Mesendoderm (in vitro differentiated cells): ENCODE measurements at places on chromosomes 2 and 18.
A peak's percentile ranks its signal among the peaks of the same experiment; 100 is the strongest.

GRCh38 chr2:241866790-241867645 lies 2.5 kb upstream of the RTP5 start:
- DNase-seq = no peak

GRCh38 chr2:190922376-190922775 lies 41.8 kb downstream of the GLS start:
- DNase-seq = peak; percentile 74

DNA sequence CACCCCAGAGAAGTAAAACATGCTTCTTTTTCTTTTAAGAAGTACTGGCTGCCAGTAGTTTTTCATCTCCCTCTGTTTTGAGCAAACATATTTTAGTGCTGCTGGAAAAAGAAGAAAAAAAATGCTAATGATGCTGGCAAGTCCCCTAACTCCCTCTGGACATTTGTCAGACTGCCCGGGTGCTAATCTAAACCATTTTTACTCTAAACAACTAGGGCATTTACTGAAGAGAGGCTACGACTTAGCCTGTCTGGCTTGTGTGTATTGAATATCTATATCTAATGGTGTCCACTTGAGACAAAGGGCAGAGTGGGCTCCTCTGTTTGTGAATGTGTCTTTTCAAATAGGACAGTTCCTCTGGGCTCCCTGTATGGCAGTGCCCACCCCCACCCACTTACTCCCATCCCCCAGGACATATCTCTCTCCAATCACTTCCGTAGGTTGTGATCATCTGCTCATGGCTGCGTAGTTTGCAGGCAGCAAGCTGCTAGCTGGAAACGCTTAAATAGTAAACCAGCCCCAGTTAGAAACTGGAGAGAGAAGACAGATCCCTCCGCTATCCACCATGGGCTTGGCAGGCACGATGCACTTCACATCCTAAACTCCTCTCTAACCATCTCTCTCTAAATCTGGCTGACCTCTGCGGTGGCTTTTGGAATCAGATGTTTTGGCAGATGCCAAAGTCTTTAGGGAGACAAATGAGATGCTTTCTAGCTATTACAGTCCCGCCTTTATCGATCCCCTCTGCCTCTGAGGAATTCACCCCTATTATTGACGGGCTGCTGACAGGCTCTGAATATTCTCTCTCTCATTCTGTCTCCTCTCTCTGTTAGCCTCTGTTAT lies 58.3 kb downstream of the DOCK10 start:
- DNase-seq = no peak

- no peak for DNase-seq
Observed at GRCh38 chr2:21607572-21607971, 483.8 kb downstream of the TDRD15 start.

DNA sequence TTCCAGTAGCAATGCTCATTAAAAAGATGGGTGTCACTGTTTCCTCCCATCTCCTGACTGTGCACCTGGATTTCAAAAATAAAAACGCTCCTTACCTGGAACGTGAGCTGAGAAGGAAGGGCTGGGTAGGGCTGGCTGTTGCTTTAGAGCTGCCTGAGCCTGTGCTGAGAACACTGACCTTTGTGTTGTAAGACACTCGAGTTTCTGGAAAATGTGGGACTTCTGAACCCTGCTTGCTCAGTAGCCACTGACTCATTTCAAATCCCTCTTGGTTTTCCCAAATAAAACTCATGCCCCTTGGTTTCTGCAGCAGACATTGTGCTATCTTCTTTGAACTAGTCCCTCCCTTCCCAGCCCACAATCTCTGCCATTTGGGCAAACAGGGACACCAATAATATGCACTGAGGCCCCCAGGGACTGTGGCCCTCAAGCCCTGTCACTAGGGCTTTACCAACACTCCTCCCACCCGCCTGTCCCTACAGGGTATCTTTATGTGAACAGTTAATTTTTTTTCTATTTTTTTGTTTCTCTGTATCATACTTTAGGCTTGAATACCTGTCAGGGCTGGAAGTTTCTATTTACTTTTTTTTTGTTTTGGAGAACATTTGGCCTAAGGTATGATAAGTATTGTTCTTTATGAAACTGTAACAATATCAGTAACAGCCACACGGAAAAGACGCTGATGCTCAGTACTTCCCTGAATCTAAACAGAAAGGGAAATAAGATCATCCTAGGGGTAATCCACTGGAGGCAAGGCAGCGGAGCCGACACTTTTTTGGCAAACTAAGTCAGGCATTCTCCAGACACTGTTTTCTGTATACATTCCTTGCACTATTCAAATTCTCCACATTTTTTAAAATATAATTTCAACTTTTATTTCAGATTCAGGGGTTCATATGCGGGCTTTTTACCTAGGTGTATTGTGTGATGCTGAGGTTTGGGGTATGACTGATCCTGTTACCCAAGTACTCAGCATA lies 280.2 kb downstream of the STK39 start:
- no peak for DNase-seq

DNA sequence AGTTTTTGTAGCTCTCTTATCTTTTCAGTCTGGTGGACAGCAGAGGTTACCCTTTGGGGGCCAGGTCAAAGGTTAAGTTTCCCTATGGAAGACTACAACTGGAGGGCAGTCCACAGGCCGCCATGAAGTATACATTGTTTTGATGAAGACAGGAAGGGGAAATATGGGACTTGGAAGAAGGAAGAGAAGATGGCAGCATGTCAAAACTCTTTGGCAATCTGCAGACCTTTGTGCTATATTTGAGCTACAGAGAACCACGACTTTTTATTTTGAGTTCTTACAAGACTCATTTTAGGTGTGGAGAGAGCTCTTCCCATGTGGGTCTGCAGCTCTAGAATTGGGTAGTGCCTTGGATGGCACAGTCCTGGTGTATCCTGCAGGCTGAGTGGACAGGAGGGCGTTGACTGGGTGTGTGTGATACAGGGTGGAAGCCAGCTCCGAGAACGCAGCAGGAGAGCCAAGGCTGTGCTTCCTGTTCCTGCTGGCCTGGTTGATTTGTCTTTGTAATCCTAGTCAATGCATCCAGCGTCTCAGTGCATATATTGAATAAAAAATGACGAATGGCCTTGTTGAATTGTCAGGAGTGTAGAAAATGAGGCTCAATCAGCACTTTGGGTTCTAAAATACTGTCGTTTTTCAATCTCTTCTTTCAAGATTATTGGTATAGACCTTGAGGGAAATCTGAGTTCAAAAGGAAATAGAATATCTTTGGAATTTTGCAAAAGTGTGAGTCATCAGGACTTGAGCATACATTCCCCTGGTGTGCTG lies 11.5 kb downstream of the ITGA6 start:
- DNase-seq = no peak

DNA sequence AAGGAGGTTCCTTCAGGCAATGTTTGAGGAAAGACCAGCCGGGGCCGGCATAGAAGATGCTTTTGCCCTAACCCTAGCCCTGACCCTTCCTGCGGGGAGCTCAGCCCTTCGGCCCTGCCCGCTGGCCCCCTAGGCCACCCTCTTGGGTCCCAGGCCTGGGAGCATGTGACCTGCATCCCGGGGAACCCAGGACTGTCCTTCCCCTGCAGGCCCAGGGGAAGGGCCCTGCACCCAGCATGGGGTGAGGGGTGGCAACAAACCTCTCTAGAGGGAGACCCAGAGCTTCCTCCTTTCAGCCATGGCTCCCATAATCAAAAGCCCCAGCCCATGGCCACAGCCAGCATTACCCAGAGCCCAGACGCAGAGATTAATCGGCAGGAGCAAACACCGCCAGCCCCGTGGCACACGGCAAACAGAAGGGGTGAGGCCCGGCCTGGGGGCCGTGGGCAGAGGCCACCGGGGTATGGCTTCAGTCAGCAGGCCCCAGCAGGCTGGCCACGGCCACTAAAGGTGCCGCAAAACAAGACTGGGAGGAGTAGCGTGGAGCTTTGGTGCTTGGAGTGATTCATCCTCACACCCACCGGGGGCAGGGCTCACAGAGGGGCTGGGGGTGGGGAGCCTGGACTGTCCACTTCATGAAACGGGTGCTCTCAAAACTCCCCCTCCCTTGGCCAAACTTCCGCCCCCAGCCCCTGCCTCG lies 61.6 kb upstream of the HPCAL1 start:
- no peak for DNase-seq

GRCh38 chr2:56510610-56511009 lies 326.8 kb downstream of the CCDC85A start:
- DNase-seq = no peak

GRCh38 chr2:145744541-145745386 lies 1224.8 kb upstream of the ZEB2 start:
- DNase-seq = no peak

- no peak for DNase-seq
Observed at GRCh38 chr2:226420646-226421045, 379.0 kb downstream of the IRS1 start.

GRCh38 chr2:129802290-129802689 lies 177.2 kb upstream of the RAB6C start:
- peak; percentile 44 for DNase-seq

DNA sequence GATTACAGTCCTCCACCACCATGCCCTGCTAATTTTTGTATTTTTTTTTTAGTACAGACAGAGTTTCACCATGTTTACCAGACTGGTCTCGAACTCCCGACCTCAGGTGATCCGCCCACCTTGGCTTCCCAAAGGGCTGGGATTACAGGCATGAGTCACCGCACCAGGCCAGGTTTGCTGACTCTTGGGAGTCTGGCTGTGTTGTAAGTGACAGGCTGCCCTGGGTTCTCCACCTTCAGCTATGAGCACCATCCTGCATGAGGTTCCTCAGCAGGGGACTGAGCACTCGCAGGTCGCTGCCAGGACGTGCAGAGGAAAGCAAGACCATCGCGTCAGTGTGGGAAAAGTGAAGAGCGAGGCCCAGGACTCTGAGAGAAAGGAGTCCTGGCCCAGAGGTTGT lies 112.6 kb upstream of the NDUFV2 start:
- no peak for DNase-seq

DNA sequence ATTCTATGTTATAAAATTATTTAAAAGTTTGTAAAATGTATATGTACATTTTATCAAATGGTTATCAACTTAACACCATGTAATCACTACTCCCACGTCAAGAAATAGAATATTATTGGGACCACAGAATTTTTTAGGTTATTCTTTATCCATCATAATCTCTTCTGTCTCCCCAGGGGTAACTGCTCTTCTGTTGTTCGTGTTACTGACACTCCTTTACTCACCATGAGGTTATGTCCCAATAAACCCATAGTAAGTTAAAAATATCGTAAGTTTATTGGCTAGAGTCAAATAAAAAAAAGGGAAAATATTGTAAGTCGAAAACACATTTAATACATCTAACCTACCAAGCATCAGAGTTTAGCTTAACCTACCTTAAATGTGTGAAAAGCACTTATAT lies 14.0 kb downstream of the OTX1 start:
- no peak for DNase-seq
